ENCODE measurements at places on chromosomes 16 and 17.

- DNase-seq = no peak
Measured at GRCh38 chr16:83021045-83021444, 394.3 kb downstream of the CDH13 start.

DNA sequence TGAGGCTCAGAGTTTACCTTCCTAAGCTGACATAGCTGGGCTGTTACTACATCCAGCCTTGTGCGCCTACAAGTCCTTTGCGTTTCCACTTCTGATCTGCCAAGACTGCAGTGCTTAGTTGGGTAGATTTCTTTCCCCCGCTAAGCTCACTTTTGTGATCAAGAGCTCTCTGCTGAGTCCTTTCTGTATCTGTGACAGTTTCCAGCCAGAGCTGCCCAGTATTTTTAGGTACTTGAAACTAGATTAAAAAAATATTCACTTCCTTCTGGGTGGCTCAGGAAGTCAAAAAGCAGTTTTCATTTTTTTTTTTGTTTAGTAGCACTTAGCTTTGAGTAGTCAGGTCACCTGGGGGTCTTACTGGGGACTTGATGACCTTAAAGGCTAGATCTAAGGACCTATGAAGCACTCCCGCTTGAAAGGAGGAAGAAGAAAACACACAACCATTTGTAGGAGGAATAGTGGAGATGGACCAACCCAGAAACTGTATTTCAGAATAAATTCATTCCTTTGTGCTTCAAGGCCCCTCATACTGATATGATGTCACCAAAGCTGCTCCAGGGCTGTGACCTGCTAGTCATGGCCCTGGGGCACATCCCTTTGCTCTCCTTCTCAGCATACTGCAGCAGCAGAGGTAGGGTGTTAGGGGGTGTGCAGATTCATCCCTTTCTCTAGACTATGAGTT lies 75.6 kb upstream of the HNF1B start:
- no peak for DNase-seq

- no peak for DNase-seq
Measured at GRCh38 chr16:27721531-27722181, 171.7 kb downstream of the KATNIP start.

DNA sequence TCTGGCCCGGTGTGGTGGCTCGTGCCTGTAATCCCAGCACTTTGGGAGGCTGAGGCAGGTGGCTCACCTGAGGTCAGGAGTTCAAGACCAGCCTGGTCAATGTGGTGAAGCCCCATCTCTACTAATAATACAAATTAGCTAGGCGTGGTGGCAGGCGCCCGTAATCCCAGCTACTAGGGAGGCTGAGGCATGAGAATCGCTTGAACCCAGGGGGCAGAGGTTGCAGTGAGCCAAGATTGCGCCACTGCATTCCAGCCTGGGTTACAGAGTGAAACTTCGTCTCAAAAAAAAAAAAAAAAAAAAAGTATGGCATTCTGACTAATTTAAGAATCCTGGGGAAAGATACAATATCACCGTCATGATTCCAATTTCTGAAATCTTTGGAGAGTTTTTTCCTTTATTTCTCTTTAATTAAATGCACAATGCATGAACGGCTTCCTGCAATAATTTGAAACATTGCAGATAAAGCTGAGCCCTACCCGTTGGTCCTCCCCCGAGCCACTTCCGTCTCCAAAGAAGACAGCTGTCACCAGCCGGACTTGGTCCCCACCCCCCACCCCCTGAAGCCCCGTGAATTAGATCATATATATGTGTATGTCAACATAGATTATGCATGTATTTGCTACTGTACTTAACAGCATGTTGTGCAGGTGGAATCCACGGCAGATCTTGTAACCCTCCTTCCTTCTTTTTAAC lies 142.6 kb upstream of the PLCG2 start:
- DNase-seq = no peak

DNA sequence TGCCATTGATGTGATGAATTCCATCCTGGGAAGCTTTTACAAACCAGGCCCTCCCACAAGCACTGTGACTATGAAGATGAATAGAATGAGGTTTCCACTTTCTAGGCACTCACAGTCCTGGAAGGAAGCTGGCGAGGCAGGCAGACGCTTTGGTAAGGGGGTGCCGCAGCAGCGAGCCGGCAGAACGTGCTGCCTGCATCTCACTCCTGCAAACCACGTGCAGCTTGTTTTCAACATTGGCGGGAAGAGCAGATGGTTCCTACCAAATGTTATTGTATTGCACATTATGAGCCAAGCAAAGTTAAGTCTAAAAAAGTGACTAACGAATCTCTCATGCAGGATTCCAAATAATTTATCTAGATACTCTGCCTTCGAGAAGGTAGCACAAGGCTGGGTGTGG lies 3.7 kb upstream of the DNAI2 start:
- DNase-seq = no peak

DNA sequence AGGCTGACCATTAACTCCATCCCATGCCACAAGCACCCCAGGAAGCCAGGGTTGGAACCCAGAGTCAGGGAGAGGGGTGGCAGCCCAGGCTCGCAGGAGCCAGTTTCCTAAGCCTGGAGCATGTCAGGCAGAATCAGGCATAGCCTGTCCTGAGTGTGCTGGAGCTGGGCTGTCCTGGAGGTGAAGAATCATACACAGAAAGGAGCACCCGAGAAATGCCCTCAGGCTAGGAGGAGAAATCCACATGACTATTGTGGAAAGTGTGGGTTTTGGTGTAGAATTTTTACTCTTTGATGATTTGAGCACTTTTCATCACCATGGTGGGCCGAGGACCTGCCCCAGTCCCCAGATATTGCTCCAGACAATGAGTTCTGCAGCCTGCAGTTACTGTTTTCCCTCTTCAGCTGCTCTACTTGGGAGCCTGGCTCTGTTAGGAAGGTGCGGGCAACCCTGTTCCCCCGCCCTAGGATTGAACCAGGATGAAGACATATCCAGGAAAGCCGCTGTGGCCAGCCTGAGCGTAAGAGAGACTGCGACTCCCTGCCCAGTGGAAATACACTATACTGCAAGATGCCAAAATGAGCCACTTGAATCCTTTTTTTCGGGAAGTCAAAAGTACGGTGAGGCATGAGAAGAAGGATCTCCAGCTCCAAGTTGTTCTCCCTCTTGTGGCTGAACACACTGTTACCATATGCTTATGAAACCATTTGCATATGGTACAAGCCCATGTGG lies 29.0 kb upstream of the HEATR6 start:
- DNase-seq = no peak
